ENCODE measurements at places on chromosomes 5 and 9. TPM values are rescaled to one million over a fixed set of nuclear protein-coding genes. Genes with fewer than 3 reads are reported as not detected.

Gene G3BP1
- total RNA-seq, result 75.5 TPM

DNA sequence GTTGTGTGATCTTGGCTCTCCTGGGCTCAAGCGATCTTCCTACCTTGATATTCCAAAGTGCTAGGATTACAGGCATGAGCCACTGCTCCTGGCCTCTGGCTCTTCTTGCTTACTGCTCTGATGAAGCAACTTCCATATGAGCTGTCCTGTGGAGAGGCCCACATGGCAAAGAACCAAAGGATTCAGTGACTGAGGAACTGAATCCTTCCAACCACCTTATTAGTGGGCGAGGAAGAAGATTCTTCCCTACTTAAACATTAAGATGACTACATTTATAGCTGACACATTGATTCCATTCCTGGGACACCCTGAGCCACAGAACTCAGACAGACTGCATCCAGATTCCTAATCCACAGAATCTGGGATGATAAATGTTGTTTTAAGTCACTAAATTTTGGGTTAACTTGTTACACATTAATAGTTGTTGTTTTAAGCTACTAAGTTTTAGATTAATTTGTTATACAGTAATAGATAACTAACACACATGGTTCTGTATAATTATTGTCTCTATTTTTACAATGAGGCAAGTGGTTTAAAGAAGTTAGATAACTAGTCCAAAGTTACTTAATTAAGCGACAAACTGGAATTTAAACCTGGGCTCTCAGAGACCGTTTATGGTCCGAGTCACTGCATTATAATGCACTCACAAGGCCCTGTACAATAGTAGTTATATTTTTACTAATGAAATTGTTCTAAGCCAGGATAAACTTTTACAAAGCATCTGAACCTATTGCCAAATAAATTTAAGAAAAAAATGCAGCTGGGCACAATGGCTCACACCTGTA lies 16.7 kb upstream of the SLCO4C1 start:
- H3K27me3 ChIP-seq, result no peaks in the 10 kb centered on the region
- H3K4me1 ChIP-seq, result no peaks in the 10 kb centered on the region
- no peak overlapping the region for H3K27ac ChIP-seq
- no peaks in the 10 kb centered on the region for H3K36me3 ChIP-seq

Gene GFI1B
- total RNA-seq, result 0.17 TPM

Gene SLC27A6
- total RNA-seq, result 77.1 TPM

GRCh38 chr5:17180330-17180843 lies 37.0 kb upstream of the BASP1 start:
- H3K4me1 ChIP-seq, result no peaks in the 10 kb centered on the region
- no peaks in the 10 kb centered on the region for H3K27me3 ChIP-seq
- H3K36me3 ChIP-seq, result no peaks in the 10 kb centered on the region

Gene KCNV2
- total RNA-seq, result not detected

DNA sequence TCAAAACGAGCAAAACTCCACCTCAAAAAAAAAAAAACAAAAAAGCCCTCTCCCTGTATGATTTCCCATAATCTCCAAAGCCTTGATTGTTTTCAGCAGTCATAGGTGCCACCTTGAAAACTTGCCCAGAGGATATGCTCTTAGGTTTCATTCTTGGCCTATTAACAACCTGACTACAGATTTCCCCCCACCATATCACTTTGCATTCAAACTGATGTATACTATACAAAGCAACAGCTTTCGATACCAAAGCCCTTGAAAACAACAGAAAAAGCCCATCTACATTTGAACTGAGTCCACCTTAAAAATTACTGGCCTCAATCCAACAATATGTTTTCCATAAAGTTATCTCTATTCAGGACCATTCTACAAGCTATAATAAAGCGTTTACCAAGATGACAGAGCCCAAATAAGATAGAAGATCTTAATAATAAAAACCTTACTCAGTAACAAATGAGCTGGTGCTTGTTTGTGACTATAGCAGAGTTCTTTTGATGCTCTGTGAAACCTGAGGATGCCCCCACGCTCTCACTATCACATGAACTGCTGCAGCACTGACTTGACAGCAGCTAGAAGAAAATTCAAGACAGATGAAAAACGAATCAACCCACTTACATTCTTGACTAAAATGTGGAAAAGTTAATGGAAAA lies 44.4 kb downstream of the FNBP1 start:
- peaks cover 23% of the 10 kb centered on the region for H3K36me3 ChIP-seq
- H3K27ac ChIP-seq, result peak overlapping the region; percentile 55
- DNase-seq, result no peak
- peaks cover 16% of the 10 kb centered on the region for H3K4me1 ChIP-seq
- H3K4me3 ChIP-seq, result no peak overlapping the region

DNA sequence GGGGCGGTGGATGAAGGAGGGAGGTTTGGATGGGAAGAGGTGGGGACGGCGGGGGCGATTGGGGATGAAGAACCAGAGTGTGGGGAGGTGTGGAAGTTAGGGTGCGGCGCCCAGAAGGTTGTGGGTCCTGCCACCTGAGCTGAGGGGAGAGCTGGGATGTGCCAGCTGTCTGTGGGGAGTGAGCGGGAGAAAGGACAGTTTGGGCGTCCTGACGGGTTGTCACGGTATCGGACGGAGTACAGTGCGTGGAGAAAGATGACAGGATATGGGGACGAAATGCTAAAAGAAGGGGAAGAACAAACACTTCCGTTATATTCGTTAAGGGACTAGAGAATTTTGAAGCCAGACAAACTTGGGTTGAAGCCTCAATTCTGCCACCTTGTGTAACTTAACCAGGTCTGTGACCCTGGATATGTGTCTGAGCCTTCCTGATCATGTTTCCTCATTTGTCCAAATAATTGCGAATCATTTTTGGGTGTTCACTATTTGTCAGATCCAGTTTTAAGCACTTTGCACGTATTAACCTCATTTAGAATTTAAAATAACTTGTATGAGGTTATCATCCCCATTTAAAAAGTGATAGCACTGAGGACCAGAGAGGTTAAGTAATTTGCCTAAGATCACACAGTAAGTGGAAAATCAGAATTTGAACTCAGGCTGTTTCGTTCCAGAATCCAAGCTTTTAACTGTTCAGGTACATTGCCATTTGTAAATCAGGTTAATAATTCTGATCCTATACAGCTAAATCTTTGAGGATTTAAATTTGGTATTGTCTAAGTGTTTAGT lies 689 bp downstream of the CNTRL start:
- H3K4me3 ChIP-seq, result peak overlapping the region; percentile 80
- peaks cover 29% of the 10 kb centered on the region for H3K4me1 ChIP-seq
- H3K27me3 ChIP-seq, result no peaks in the 10 kb centered on the region
- no peaks in the 10 kb centered on the region for H3K36me3 ChIP-seq

DNA sequence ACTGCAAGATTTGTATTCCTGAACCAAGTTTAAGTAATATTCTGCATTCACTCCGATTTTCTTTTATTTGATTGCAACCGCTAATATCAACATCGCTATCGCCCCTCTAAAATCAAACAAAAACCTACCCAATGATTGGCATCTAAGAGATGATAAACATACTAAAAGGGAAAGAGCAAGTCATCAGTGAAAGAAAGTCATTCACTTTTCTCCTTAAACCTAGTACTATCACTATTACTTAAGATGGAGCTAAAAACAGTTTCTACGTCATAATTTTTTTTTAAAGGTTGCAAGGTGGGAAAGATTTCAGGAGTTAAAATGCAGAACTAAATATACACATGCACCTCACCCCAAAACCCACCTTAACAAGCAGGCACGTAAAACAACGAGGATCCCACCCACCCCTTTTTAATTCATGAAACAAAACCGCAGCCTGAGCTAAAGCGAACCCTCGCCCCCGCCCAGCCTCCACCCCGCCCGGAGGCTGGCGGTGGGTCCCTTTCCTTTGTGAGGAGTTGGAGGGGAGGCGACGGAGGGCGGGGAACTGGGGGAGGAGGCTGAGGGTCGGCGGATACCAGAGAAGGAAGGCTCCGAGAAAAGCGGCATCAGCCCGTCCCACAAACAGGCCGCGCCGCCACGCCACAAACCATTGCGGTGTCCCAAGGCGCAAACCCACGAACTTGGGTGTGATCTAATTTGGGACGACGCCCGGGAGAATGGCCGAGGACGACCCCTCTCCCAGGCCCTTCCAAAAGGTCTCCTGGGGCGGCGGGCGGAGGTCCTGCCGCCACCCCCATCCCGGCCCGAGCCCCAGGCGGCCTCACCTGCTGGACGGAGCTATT lies 861 bp downstream of the UBQLN1 start:
- no peaks in the 10 kb centered on the region for H3K27me3 ChIP-seq
- H3K27ac ChIP-seq, result peak overlapping the region; percentile 98
- no peaks in the 10 kb centered on the region for H3K36me3 ChIP-seq
- no peak for DNase-seq

Gene MRPS27
- total RNA-seq, result 38.6 TPM

GRCh38 chr9:35487081-35487480 lies 2.8 kb upstream of the RUSC2 start:
- peaks cover 33% of the 10 kb centered on the region for H3K4me1 ChIP-seq
- no peaks in the 10 kb centered on the region for H3K36me3 ChIP-seq
- DNase-seq, result no peak
- no peak overlapping the region for H3K27ac ChIP-seq

GRCh38 chr5:12861886-12862654 lies 957.8 kb upstream of the CTNND2 start:
- no peak overlapping the region for H3K27ac ChIP-seq
- H3K4me1 ChIP-seq, result no peaks in the 10 kb centered on the region
- no peaks in the 10 kb centered on the region for H3K36me3 ChIP-seq
- no peak overlapping the region for H3K4me3 ChIP-seq

DNA sequence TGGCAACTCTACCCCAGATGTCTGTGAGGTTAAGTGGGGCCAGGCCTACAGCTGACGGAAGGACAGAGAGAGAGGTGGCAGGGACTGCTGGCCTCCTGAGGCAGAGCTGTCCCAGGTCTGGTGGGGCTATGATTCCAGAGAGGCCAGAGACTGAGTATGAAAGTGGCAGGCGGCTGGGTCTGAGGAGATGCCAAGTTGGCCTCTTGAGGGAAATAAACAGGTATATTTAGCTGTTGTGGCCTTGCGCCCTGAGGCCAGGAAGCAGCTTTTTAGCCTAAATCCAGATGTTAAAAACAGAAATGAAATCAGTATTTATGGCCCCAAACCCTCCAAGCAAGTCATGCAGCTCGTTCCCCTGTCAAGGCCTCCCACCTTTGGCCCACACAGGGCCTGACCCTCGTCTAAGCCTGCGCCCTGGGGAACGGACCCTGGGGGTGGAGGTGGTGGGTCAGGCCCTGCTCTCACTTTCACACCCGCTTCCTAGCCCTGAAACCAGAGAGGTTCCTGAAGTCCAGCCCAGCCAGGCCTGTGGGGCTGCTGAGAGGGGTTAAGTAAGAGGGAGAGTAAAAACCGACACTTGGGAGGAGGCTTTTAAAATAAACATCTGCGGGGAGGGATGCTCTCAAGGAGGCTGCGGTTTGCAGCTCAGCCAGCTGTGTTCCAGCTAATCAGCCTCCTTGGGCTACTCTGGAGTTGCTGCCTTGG lies 18.7 kb downstream of the PCDHGC5 start:
- peaks cover 3% of the 10 kb centered on the region for H3K36me3 ChIP-seq
- peak overlapping the region; percentile 87 for H3K27ac ChIP-seq
- H3K27me3 ChIP-seq, result no peaks in the 10 kb centered on the region
- H3K4me3 ChIP-seq, result peak overlapping the region; percentile 56

Gene OCLN
- total RNA-seq, result 1.8 TPM

DNA sequence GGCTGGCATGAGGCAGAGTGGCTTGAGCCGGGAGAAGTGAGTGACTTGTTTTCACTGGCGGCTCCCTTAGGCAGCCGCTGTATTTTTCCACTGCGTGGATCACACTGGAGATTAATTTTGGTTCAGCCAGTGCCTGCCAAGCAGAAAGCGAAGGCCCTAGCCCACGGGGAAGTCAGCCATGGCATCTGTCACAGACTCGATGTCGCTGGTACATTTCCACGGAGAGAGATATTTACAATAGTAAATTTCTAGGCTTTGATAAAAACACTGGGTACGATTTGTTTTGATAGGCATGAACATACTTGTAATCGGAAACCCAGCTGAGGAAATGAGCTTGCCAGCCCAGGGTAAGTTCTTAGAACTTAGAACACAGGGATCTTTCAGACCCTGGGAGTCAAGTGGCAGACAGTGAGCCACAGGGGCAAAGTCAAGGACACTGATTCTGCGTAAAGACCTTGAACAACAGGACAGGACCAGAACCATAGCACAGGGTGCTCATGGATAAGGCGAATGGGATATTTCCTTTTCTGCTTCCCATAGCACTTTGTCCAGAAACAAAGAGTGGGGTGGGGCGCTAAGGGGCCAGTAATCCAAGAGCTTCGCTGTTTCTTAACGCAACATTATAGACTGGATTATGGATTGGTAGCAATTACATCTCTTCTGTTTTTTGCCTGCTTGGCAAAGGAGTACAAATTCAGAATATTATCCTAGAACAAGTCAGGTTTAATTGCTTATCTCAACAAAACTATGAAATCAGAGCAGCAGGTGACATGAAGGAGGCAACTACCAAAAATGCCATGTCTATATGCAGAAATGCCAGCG lies 4.5 kb downstream of the DUSP1 start:
- H3K27me3 ChIP-seq, result no peaks in the 10 kb centered on the region
- peak overlapping the region; percentile 99 for H3K27ac ChIP-seq
- peak; percentile 96 for DNase-seq
- peak overlapping the region; percentile 98 for H3K4me3 ChIP-seq
- peaks cover 35% of the 10 kb centered on the region for H3K36me3 ChIP-seq
- H3K4me1 ChIP-seq, result peaks cover 39% of the 10 kb centered on the region

GRCh38 chr5:93596676-93597490 lies 13.9 kb downstream of the NR2F1 start:
- no peaks in the 10 kb centered on the region for H3K27me3 ChIP-seq
- H3K4me1 ChIP-seq, result no peaks in the 10 kb centered on the region
- peak; percentile 75 for DNase-seq

Gene PCDHGA4
- 3.9 TPM for total RNA-seq

DNA sequence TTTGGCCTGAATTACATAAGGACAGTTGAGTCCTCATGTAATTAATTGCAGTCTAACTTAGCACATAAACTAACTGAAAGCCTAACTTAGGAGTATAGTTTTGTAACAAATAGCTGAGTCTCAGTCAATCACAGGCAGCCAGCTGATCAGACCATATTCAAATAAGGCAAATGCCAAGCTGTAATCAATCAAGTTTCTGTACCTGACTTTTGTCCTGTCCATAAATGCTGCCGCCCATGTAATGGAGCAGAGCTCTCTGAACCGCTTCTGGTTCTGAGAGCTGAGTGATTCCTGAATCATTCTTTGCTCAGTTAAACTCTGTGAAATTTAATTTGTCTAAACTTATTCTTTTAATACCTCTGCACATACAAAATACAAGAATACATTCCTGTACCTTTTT lies 104.8 kb downstream of the TSSK1B start:
- H3K4me3 ChIP-seq, result no peak overlapping the region
- H3K27me3 ChIP-seq, result no peaks in the 10 kb centered on the region
- no peak for DNase-seq
- no peaks in the 10 kb centered on the region for H3K36me3 ChIP-seq
- H3K27ac ChIP-seq, result no peak overlapping the region

GRCh38 chr5:132478366-132478871 lies 12.2 kb downstream of the IRF1 start:
- no peaks in the 10 kb centered on the region for H3K27me3 ChIP-seq
- no peak for DNase-seq
- peak overlapping the region; percentile 9 for H3K27ac ChIP-seq

DNA sequence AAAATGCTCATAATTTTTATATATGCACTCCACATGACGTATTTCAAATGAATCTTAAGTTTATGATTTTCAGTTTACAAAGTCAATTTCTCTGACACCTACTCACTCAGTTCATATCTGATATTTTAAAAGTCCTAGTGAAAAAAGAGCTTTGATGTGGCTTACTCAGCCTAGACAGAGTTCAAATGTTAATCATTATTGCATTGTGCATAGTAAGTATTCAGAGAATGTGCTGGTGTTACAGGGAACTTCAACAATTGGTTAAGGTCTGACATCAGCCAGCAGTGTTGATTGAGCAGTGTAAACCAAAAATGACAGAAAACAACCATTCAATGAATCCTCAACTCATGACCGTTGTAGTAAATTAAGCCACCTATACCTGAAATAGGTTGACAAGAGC lies 147.2 kb upstream of the LHFPL2 start:
- H3K27ac ChIP-seq, result no peak overlapping the region
- H3K36me3 ChIP-seq, result no peaks in the 10 kb centered on the region
- H3K27me3 ChIP-seq, result no peaks in the 10 kb centered on the region
- no peak overlapping the region for H3K4me3 ChIP-seq

Gene STKLD1
- total RNA-seq, result 1.0 TPM
